ENCODE measurements at places on chromosomes 11 and 22.

- DNase-seq = no peak
Measured at GRCh38 chr11:14341968-14342367, 17.0 kb downstream of the RRAS2 start.

DNA sequence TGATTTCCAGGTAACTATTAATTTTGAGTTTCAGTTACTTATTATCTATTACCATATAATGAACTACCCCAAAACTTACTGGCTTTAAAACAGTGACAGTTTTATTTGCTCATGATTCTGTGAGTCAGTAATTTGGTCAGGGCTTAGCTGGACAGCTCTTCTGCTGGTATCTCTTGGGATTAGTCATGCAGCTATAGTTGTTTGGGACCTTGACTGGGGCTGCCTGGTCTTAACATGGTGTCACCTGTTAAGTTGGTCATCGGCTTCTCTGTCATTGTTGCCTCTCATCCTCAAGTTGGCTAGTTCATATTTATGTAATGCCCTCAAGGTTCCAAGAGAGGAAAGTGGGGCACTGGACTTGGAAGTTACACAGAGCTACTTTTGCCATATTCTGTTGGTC lies 177.5 kb downstream of the TMEM135 start:
- no peak for DNase-seq

DNA sequence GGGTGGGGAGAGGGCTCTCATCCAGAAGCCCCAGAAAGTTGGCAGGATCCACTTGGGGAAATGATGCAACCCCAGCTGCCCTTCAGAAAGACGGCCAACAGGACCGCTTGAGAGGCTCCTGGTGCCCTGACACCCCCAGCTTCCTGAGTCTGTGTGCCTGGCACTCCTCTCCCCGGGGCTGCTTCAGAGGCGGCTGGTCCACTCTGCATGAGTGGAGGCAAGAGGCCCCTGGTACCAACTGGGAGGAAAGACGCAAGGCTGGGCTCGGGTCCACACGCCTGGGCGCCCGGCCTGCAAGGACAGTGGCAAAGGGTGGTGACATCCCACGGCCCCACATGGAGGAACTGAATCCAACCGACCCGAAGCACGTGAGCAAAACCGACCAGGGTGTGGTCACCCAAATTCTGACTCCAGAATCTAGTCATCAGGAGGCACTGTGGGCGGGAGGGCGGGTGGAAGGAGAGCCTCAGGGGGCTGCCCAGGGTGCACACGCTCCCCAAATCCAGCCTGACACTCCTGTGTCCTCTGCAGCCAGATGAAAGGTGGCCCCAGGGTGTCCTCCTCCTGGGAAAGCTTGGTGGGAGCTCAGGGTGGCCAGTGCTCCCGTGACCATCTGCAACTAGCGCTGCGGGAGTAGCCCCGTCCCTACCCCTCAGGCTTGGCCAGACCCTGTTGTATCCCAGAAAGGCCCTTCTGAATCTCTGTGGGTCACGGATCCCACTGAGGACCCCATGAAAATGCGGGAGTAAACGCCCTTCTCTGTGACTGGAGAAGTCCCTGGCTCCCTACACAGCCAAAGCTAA lies 3.7 kb downstream of the RNH1 start:
- no peak for DNase-seq

DNA sequence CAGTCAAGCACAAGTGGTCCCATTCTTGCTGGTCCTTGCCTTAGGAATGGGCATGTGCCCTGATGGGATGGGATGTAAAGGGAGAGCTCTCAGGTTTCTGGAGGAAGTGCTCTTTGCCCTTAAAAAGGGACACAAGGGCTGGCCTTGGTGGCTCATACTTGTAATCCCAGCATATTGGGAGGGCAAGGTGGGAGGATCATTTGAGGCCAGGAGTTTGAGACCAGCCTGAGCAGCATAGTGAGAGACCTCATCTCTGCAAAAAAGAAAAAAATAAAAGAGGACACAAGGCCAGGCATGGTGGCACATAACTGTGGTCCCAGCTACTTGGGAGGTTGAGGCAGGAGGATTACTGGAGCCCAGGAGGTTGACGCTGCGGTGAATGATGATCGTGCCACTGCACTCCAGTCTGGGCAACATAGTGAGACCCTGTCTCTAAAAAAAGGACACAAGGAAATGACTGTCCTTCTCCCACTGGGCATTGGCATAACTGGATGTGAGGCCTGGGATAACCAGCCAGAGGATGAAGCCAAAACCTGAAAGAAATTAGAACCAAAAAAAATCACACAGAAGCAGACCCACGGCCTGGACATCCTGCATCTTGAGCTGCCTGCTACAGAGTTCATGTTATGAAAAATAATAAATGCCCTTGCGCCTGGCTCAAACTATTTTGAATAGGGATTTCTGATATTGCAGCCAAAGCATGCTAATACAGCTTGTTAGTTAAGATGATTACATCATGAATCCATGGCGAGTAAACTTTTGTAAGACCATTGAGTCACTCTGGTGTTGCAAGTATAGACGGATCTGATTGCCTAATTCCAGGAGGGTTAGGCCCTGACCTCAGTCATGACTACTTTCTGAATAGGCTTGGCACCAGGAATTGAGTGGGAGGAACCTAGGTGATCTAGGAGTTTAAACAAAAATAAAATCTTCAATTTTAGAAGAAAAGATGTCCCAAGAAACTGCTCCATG lies 12.9 kb upstream of the CRKL start:
- no peak for DNase-seq

GRCh38 chr11:120125024-120125423 lies 12.9 kb downstream of the TRIM29 start:
- no peak for DNase-seq

DNA sequence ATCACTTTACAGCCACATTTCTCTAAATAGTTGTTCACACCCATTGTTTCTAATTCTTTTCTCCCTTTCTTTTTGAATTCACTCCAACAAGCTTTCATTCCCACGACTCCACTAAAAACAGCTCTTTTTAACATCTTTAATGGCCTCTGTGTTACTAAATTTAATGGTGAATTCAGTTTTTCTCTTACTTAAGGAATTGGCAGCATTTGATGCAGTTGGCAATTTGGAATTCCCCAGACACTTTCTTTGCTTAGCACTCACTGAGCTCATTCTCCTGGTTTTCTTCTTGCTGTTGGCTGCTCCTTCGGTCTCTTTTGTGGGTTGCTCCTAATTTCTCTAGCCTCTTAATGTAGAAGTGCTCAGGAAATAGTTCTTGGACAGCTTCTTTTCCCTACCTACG lies 40.5 kb upstream of the OR9Q1 start:
- no peak for DNase-seq

DNA sequence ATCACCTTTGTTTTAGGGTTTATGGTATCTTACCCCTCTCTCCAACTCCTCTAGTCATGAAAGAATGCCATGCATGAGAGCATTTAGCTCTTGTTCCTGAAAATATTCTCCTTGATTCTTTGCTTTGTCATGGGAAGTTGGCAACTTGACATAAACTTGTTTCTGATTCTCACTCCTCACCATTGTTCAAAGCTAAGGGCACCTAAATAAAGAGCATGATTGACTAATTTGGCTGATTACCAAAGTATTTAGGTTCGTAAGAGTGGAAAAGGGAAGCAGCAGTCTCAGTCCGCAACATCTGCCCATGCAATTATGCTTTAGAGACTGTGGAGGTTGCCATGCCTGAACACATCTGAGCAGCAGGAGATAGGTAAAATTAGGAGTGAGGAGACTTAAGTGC lies 26.4 kb downstream of the OR52K1 start:
- DNase-seq = no peak

- DNase-seq = no peak
Measured at GRCh38 chr11:1437500-1437899, 47.8 kb downstream of the BRSK2 start.

- DNase-seq = no peak
Measured at GRCh38 chr11:111693224-111693937, 72.8 kb downstream of the PPP2R1B start.

DNA sequence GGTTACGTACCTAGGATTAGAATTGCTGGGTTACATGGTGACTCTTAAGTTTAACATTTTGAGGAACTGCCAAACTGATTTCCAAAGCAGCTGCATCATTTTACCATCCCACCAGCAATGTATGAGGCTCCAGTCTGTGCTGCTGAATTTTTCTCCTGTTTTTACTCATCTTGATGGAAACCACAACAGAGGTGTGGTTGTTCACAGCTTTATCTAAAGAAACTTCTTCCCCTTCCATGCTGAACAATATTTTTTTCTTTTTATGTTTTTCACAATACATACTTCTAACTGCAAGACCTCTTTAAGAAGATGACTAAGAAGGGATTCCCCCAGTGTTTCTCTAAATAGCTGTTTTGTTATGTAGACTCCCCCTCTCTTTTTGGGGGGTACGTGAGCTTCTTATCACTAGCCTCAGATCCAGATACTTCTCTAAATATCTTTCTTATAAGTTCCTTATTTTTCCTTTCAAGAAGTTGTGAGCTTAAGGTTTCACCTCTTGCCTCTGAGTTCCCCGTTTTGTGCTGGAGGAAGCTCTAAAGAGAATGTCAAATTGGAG lies 24.0 kb downstream of the TCP11L1 start:
- DNase-seq = no peak

GRCh38 chr11:36985562-36985961 lies 387.5 kb upstream of the RAG2 start:
- no peak for DNase-seq

DNA sequence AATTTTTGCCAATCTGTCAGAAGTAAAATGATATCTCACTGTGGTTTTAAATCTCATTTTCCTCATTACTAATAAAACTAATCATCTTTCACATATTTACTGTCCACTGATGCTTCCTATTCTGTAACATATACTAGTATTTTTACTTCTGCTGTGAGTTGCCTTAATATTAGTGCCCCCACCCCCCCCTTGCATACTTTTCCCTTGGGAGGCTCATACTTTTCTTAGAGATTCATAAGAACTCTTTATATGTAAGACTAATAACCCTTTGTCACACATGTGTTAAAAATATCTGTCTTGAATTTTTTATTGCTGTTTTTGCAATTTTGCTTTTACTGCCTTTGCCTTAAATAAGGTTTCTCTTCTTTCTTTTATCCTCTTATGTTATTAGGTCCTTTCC lies 87.2 kb downstream of the PHF21A start:
- DNase-seq = no peak

GRCh38 chr11:94814272-94814976 lies 46.3 kb downstream of the AMOTL1 start:
- no peak for DNase-seq

DNA sequence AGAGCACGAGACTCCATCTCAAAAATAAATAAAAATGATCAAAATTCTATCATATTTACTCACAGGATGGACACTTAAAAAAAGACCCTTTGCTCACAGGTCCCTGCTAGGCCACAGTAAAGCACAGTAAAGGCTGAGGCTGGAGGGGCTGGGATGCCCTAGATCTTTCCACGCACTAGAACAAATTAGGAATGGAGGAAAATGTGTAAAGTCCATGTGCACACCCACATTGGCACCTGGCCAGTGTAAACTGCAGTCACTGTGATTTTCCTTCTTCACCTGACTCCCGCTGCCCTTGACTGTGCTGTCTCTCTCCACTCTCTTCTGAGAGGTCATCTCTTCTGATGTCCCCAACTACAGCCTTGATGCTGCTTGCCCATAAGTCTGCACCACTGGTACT lies 195.5 kb downstream of the EFCAB6 start:
- DNase-seq = no peak

DNA sequence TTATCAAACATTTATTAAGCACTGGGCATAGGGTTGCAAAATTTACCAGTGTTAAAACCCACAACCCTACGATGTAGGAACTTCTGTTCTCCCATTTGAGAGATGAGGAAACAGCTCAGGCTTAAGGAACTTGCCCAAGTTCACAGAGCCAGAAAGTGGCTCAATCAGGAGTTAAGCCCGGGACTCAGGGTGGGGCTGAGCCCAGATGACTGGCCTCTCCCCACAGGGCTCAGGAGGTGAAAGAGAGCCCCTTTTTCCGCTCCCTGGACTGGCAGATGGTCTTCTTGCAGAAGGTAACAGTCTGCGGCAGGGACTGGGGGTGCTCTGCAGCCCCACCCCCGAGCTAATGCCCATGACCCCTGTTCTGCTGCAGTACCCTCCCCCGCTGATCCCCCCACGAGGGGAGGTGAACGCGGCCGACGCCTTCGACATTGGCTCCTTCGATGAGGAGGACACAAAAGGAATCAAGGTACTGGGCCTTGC lies 5.6 kb upstream of the ANKRD13D start:
- DNase-seq = no peak

DNA sequence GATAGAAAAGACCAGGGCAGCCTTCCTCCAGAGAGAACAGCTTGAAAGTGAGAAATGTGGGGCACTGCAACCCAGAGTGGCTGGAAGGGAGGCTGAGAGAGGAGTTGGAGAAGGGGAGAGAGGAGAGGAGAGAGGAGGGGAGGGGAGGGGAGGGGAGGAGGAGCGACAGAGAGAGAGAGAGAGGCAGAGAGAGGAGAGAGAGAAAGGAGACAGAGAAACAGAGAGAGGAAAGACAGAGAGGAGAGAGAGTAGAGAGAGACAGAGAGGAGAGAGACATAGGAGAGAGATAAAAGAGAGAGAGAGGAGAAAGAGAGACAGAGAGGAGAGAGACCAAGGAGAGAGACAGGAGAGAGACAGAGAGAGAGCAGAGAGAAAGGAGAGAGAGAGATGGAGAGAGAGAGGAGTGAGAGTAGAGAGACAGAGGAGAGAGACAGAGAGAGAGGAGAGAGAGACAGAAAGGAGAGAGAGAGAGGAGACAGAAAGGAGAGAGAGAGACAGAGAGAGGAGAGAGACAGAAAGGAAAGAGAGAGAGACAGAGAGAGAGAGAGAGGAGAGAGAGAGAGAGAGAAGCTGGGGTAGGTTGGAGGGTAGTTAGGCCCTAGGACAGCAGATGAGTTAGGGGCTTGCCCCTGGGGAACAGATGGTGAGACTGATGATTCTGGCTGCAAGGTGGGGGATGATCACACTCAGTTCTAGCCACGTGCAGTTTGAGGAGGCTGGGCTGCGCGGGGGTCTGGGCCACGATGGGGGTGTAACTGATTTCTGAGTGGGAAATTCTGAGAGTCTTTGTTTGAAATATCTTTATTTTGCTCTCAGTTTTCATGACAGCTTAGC lies 8.5 kb upstream of the SCYL1 start:
- DNase-seq = no peak

GRCh38 chr11:27088353-27088752 lies 47.7 kb downstream of the BBOX1 start:
- DNase-seq = no peak

GRCh38 chr11:88367310-88367709 lies 29.8 kb upstream of the CTSC start:
- no peak for DNase-seq

- DNase-seq = no peak
Measured at GRCh38 chr11:334264-334994, 13.8 kb upstream of the IFITM3 start.

- DNase-seq = no peak
Measured at GRCh38 chr11:68976563-68976962, 4.2 kb downstream of the MRGPRD start.

DNA sequence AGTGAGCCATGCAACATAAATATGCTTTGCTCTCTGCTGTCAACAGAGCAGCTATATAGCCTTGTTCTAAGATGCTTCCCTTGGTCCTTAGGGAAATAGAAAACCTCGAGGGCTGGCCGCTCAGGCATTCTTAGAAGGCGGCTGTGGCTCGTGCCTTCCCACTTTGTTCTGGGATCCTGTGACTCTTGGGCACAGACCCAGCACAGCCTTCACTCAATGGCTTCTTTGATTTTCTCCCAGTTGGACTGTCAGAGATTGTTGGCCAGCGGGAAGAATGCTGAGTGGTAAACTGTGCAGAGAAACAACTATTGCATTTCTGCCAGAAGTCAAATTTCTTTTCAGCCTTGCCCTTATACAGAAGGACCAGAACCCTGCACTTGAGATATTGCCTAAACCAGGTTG lies 9.5 kb upstream of the MICAL2 start:
- no peak for DNase-seq

GRCh38 chr11:35826949-35827348 lies 116.9 kb upstream of the LDLRAD3 start:
- no peak for DNase-seq

- no peak for DNase-seq
Measured at GRCh38 chr11:17353821-17354600, 2.4 kb downstream of the NCR3LG1 start.

Measured in activated CD4-positive, alpha-beta T cell treated with anti-CD3 and anti-CD28 coated beads for 24 hours (primary cell).